Kasumi-1 (cell line): ENCODE measurements at places on chromosomes 3 and 15.

GRCh38 chr3:38534180-38534579, 38.0 kb downstream of the EXOG start:
- DNase-seq = no peak

- DNase-seq = no peak
Measured at GRCh38 chr3:195183071-195183776, 87.7 kb downstream of the XXYLT1 start.

GRCh38 chr3:139529662-139530061, 9.9 kb downstream of the RBP1 start:
- DNase-seq = no peak

GRCh38 chr15:63013052-63013808, 29.3 kb upstream of the TPM1 start:
- DNase-seq = no peak

GRCh38 chr3:13113346-13114330, 40.4 kb upstream of the IQSEC1 start:
- no peak for DNase-seq

- no peak for DNase-seq
Measured at GRCh38 chr3:120298996-120299395, 14.0 kb upstream of the GPR156 start.

DNA sequence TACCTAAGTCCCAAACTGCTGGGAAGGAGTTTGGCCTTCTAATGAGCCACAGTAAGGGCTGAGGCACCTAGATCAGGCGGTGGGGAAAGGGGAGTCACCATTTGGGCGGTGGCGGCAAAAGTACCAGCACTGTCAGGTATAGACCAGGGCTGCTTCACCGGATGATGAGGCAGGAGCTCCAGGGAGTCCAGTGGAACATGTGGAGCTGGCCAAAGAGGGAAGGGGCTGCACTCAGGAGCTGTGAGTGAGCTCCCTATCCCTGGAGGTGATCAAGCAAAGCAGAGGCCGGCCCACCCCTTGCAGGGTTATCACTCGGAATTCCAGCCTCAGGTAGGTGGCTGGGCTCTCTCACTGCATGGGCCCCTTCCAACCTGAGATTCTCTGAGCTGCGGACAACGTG, 108.4 kb downstream of the SEC22A start:
- DNase-seq = no peak

- no peak for DNase-seq
Measured at GRCh38 chr15:93180656-93181055, 91.6 kb upstream of the RGMA start.

DNA sequence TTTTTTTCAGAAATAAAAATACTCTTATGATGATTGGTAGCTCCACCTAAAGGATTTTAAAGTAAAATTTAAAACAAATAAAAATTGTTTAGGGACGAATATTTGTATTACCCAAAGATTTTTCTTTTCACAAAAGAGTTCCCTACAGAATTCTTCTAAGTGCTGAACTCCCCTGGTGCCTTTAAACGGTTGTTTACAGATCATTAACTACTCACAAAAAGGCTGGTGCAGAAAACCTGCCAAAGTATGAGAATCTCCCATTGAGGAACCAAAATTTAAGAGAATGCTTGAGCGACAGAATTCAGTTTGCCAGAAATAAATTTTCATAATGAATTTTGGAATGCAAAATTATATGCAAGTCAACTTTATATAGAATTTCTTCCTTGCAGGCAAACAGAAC, 497.8 kb upstream of the NR2F2 start:
- no peak for DNase-seq

DNA sequence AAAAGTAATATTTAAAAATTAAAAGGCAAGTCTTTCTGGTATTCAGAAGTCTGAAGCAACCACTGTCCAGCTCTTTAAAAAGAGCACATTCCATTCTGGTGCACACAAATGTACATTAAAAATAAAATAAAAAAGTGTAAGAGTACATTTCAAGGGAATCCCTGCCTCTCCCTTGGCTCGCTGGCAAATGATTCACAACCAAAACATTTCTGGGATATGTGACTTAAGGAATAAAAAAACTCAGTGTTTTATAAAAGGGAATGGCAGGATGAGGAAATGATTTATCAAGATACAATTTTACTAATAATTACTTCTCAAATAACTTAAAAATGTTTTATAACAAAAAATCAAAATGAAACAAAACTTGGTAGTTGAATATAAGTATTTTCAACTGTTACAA, 23.8 kb upstream of the ANXA2 start:
- no peak for DNase-seq

DNA sequence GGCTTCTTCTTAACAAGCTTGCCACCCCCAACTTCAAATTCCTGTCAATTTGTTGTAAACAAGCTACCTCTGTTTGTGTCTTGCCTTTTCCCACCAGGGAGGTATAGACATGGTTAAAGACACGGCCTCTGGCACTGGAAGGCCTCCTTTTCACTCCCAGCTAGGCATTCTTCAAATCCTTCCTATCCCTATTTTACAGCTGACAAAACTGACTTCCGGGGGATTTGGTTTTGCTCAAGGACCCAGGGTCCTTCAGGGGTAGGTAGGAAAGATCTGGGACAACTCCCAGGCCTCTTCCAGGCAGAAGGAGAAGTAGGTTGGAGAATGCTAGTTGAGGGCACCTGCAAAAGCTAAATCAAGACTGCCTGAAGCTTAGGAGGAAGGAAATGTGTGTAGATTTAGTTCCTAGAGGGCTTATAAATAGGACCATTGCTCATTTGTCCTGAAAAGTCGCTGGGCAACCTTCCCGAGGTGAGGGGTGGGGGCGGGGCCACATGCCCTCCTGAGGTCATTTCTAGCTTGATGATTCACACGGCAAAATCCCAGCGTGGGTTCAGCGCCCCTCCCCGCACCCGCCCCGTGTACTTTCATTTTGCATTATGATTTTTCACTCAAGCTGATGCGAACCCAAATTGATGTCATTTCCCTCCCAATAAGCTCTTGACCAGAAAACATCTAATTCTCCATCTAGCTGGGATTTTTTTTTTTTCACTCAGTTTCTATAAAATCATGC, 365.5 kb downstream of the SHQ1 start:
- peak; percentile 27 for DNase-seq

DNA sequence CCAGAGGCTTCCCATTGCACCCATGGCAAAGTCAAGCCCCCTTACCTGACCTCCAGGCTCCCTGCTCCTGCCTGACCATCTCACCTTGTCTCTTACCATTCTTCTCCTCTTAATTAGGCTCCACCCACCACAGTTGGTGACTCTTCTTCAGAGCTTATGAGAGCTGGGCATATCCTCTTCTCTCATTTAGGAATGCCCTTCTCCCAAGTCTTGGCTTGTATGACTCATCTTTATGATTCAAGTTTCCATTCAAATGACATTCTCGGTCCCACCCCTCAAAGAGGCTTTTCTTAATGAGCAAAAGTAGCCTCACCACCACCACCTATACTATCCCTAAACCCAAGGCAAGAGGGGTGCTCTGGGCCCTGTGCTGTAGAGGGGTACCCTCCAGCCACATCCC, 55.3 kb upstream of the NUDT16 start:
- DNase-seq = no peak

GRCh38 chr3:150960708-150961684, 11.5 kb downstream of the CLRN1 start:
- DNase-seq = no peak

DNA sequence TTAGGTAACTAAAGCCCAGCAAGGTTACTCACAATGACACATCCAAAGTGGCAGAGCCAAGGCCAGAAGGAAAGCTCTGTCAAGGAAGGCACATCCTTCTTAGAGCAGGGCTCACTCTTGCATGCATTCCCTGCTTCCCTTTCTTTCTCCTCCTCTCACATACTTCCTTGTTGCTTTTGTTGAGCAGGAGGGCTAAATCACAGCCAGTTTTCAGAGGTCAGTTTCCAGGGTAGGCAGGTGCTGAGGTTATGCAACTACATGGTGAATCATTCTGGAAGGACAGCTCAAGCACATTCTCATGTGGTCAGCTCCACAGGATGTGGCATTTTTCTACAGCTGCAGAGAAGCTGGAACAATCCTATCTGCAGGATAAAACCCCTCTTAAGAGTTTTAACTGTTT, 275.6 kb downstream of the ZNF621 start:
- peak; percentile 50 for DNase-seq

DNA sequence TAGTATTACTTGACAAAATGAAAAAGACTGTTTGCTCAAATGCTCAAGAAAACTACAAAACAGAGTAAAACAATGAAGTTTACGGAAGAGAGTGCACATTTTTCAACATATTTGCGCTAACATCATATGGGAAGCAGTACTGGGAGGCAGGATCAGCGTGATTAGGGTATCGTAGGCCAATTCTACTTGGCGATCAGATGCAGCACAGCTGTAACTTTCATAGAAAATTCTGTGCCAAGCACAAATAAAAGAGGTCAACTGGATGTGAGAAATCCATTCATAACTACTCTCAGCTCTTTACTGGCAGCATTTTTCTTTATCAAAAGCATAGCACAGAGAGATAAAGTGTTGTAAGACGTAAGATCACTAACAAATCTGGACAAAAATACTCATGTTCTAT, 1196.3 kb upstream of the GBE1 start:
- DNase-seq = no peak

DNA sequence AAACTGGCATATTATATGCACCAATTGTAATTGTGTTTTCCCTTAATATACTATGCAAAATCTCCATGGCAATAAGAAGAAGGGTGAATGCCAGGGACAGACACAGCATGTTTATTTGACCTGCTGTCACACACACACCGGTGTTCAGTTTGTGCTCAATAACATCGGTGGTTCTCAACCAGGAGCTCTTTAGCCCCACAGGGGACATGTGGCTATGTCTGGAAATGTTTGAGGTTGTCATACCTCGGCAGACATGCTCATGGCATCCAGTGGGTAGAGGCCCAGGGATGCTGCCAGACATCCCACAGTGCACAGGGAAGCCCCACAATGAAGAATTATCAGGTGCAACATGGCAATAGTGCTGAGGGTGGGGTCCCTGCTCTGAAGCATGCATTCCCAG, 38.2 kb downstream of the GLB1 start:
- no peak for DNase-seq

GRCh38 chr15:35530698-35531097, 15.3 kb downstream of the DPH6 start:
- no peak for DNase-seq

GRCh38 chr3:196323691-196324090, 5.7 kb upstream of the DYNLT2B start:
- DNase-seq = peak; percentile 24

DNA sequence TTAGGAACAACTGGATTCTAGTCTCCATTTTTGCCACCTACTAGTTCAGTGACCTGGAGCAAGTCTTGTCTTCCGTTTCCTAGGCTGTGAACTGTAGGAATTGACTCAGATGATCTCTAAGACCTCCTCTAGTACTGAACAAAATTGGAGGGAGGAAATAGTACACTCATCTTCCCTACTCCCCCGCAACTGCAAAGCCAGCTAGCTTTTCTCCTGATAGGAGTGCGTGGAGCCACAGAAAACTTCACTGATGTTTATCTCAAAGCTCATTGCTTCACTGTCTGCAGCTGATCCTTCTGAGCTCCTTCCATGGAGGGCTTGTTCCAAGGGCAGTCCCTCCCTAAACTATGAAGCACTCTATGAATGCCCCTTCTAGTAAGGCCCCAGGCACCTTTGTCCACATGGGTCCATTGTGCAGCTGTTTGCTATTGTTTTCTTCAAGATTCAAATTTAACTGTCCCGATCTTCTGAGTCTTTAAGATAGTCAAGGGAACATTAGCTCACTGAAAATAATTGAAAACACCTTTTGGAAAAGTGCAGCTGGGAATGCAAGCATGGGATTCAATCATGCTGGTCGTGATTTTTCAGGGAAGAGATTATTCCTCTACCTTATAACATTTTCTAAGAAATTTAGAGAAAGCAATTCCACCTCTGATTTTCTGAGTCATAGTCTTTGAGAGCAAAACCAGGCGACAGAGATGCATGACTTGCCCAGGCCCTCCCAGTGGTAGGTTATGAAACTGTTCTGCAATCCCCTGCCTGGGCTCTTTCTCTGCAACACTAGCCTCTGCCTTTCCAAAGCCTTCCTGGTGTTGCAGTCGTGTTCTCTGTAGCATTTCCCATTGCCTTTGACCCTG, 24.3 kb downstream of the FILIP1L start:
- DNase-seq = peak; percentile 70

DNA sequence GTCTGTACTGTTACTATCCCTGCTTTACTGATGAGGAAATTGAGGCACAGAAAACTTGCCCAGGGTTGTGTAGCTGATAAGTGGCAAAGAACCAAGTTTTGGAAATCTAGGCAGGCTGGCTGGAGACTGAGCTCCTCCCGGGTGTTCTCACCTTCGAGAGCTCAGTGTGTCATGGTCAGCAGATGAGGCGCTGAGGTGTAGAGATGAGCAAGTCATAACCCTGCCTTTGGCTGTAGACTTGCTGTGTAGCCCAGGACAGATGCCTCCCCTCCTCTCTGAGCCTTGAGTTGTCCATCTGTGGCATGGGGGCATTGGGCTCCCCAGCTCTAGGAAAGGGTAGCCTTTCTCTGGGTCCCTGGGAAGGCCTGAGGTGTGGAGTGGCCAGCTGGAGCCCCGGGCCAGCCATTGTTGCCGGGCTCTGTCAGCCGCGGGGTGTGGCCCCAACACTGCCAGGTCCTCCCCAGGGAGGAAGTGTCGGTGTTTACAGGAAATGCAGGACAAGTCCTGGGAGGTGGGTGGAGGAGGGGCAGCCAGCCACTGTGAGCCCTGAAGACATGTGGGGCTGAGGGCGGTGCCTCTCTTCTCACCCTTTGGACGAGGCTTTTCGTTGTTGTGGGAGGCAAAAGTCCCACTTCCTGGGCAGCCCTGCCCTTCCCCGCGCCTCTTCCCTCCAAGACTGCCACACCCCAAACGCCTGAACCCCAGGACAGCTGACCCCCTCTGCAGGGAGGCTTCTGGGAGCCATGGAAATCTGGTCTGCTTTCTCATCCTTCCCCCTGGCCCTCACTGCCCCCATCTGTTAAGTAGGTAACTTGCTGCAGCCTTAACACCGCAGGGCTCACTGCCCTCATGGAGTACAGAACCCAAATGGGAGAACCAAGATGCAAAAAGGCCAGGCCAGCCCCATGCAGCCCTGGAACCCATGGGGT, 29.1 kb downstream of the FGD5 start:
- DNase-seq = no peak

DNA sequence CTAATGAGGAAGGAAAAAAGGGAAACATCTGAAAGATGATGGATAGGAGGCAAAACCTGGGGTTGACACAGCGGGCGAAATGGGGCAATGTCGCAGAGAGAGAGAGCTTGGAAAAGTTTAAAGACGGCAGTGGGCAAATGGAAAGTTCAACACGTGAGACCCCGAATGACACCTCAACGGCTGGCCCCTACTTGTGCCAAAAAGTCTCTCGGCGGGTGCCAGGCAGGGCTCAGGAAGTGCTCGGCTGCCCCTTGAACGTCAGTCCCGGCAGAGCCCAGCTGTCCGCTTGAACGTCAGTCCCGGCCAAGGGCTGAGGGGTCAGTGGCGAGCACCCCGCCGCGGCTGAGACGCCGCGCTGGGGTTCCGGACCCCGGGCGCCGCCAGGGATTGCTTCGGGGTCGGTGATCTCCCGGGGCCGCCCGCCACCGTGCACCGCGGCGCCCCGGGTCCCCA, 658 bp downstream of the EOGT start:
- DNase-seq = peak; percentile 22

DNA sequence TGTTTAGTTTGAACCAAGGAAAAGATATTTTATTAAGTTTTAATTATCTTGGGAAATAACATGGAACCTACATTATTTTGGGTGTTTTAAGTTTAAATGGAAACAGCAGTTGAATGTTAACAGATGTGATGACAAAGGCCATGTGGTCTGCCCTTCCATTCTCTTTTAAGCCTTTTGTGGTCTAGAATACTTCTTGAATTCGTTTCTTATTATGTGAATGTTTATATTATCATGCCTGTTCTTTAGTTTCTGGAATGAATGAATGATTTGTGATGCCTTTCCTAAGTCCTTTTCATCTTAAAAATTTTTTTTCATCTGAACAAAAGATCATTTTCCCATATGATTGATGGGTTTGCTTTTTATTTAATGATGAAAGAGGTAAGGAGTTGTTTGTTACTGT, 44.6 kb downstream of the SNRK start:
- peak; percentile 30 for DNase-seq
